Fibroblast of lung (primary cell): ENCODE measurements at places on chromosomes 12 and 14. TPM values are rescaled to one million over a fixed set of nuclear protein-coding genes. Genes with fewer than 3 reads are reported as not detected.

ACOT6 gene
- total RNA-seq: not detected in 2 replicates

NID2 gene
- total RNA-seq: 93.7 and 181 TPM in 2 replicates

DNAL1 gene
- total RNA-seq: 5.3 and 8.2 TPM in 2 replicates

IL26 gene
- 0.26 TPM in 1 of 2 replicates, not detected in the other for total RNA-seq

PLA2G1B gene
- 0.51 TPM in 1 of 2 replicates, not detected in the other for total RNA-seq

KLRF1 gene
- not detected in 2 replicates for total RNA-seq

STAB2 gene
- total RNA-seq: not detected in 2 replicates

MGST1 gene
- 78.6 and 117 TPM in 2 replicates for total RNA-seq

CPNE6 gene
- total RNA-seq: not detected in 2 replicates

EMP1 gene
- total RNA-seq: 27.5 and 53.5 TPM in 2 replicates

NFKBIA gene
- total RNA-seq: 67.9 and 73.4 TPM in 2 replicates

PRR13 gene
- total RNA-seq: 30.3 and 48.1 TPM in 2 replicates

PPP1R12A gene
- total RNA-seq: 120 and 139 TPM in 2 replicates

NPFF gene
- total RNA-seq: not detected in 2 replicates

SYCP3 gene
- 0.17 and 0.26 TPM in 2 replicates for total RNA-seq

GPR137C gene
- 0.50 and 0.51 TPM in 2 replicates for total RNA-seq

KRT82 gene
- not detected in 2 replicates for total RNA-seq

BEST3 gene
- total RNA-seq: not detected in 2 replicates

CEBPE gene
- not detected in 2 replicates for total RNA-seq

KCNA5 gene
- total RNA-seq: not detected in 2 replicates

TAS2R31 gene
- 2.6 and 3.6 TPM in 2 replicates for total RNA-seq

NDUFB1 gene
- 310 and 320 TPM in 2 replicates for total RNA-seq

KCNMB4 gene
- total RNA-seq: 0.33 and 0.51 TPM in 2 replicates

TGFB3 gene
- 5.9 and 10.5 TPM in 2 replicates for total RNA-seq

INHBC gene
- total RNA-seq: not detected in 2 replicates

FAM181A gene
- total RNA-seq: not detected in 2 replicates

LRFN5 gene
- total RNA-seq: 2.8 and 3.6 TPM in 2 replicates

HOXC10 gene
- not detected in 2 replicates for total RNA-seq

C12orf43 gene
- 11.4 and 15.2 TPM in 2 replicates for total RNA-seq

SMIM41 gene
- 2.0 and 2.1 TPM in 2 replicates for total RNA-seq

ETV6 gene
- total RNA-seq: 3.6 and 4.3 TPM in 2 replicates

PZP gene
- total RNA-seq: not detected in 2 replicates

CCDC196 gene
- not detected in 2 replicates for total RNA-seq

OR4K2 gene
- not detected in 2 replicates for total RNA-seq

RHOJ gene
- 1.2 and 4.1 TPM in 2 replicates for total RNA-seq

MYBPC1 gene
- total RNA-seq: not detected in 2 replicates

SIX1 gene
- total RNA-seq: 1.8 and 8.3 TPM in 2 replicates

FOXM1 gene
- 1.3 and 7.3 TPM in 2 replicates for total RNA-seq

NOPCHAP1 gene
- total RNA-seq: 6.4 and 12.2 TPM in 2 replicates

LGR5 gene
- not detected in 2 replicates for total RNA-seq

GRIP1 gene
- 0.26 TPM in 1 of 2 replicates, not detected in the other for total RNA-seq

NKX2-1 gene
- not detected in 2 replicates for total RNA-seq

C3AR1 gene
- 0.17 TPM in 1 of 2 replicates, not detected in the other for total RNA-seq

TSPAN19 gene
- total RNA-seq: not detected in 2 replicates

ARHGEF25 gene
- total RNA-seq: 34.4 and 40.0 TPM in 2 replicates

CPM gene
- 23.5 and 29.8 TPM in 2 replicates for total RNA-seq

TTC8 gene
- 27.5 and 31.2 TPM in 2 replicates for total RNA-seq

DGLUCY gene
- 41.9 and 62.1 TPM in 2 replicates for total RNA-seq

TBC1D30 gene
- 0.26 and 0.66 TPM in 2 replicates for total RNA-seq

DBX2 gene
- total RNA-seq: not detected in 2 replicates

KRT74 gene
- total RNA-seq: not detected in 2 replicates

MFAP5 gene
- total RNA-seq: 1.3 and 9.0 TPM in 2 replicates

ALX1 gene
- not detected in 2 replicates for total RNA-seq

PRPH gene
- 0.26 and 0.50 TPM in 2 replicates for total RNA-seq

CARMIL3 gene
- total RNA-seq: 0.17 and 0.26 TPM in 2 replicates

MYH6 gene
- not detected in 2 replicates for total RNA-seq

DCN gene
- 586 and 902 TPM in 2 replicates for total RNA-seq

SYT1 gene
- 0.51 and 2.1 TPM in 2 replicates for total RNA-seq
